ENCODE measurements at places on chromosomes 11 and 22.

GRCh38 chr11:133081730-133082452 lies 450.4 kb downstream of the OPCML start:
- DNase-seq: no peak

DNA sequence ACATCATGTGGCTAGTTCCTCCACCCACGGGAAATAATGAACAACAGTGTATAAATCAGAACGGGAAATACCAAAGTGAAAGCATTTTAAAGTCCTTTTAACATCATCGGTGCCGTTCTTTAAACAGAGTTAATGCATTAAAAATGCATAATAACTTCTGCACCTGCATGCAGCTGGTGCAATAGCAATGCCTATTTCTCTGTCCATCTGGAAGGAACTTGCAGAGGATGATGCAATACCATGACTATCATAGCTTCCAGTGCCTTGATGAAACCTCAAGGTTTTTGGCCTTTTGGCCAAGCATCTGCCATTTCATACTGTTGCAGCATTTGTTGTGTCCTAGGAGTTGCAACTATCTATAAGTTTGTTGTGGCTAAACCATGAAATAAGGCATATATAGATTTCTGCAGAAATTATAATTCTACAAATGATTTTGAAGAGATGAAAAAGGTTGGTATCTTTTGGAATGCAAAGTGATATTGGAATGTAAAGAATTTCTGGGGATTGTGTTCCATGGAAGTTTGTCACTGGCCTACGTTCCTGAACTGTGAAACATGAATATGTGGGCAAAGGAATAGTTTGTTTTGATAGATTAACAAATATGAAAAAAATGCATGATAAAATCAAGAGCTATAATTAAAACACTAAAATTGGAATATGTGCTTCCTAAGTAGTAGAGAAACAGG lies 9.8 kb upstream of the EIF3F start:
- DNase-seq: no peak

DNA sequence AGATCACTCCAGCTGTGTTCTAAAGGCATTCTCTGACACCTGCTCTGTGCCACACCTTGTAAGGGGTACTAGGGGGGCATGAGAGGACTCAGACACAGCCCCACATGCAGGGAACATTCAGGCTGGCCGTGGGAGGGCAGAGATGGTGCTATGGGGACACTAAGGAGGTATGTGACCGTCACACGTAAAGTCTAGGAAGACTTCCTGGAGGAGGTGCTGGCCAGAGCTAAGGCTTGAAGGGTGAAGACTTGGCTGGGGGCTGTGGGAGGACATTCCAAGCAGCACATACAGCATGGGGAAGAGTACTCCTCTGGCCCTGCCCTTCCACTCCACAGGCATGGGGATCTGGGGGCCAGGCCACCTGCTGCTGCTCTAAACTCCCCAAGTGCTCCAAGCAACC lies 48.5 kb upstream of the TCF20 start:
- no peak for DNase-seq

DNA sequence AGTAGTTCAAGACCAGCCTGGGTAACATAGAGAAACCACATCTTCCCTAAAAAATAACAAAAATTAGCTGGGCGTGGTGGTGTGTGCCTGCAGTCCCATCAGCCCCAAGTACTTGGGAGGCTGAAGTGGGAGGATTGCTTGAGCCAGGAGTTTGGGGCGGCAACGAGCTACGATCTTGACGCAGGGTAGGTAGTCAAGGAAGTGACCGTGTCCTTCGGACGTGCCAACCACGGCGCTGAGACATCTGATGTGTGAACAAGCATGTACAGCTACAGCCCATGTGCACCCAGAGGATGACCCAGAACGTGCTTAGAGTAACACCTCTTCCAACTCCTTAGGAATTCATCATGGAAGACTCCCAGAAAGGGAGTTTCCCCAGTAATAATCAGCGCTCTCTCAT lies 21.4 kb downstream of the RGL4 start:
- DNase-seq: no peak

DNA sequence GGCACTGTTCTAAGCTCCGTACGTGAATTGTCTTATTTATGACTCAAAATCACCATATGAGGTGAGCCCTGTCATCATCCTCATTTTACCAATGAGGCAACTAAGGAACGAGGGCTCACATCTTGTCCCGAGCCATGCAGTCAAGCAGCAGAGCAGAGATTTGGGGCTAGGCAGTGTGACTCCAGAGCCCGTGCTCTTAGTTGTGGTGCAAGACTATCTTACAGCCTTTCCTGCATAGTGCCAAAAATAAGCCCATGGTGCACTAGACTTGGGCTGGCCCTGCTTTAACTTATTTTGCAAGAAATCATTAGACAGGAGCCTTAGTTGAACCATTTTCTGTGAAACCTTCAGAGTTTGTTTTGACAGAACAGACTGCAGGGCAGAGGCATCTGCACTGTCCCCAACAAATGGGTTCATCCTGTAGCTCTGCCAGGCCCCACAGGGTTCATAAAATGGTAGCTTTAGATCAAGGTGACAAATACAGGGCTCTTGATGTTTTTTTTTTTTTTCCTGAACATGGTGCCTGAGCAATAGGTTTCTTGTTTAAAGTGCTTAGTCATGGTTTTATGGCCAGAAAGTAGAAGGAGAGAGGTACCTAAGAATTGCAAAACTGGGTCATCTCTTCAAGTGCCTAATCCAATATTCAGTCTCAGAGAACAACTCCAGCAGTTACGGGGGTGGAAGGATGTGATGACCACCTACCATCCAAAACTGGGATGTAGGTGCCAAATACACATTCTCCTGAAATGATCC lies 56.6 kb downstream of the BMAL1 start:
- DNase-seq: no peak

- no peak for DNase-seq
These were observed 175.5 kb upstream of the PDGFD start for GRCh38 chr11:104339380-104339831.

DNA sequence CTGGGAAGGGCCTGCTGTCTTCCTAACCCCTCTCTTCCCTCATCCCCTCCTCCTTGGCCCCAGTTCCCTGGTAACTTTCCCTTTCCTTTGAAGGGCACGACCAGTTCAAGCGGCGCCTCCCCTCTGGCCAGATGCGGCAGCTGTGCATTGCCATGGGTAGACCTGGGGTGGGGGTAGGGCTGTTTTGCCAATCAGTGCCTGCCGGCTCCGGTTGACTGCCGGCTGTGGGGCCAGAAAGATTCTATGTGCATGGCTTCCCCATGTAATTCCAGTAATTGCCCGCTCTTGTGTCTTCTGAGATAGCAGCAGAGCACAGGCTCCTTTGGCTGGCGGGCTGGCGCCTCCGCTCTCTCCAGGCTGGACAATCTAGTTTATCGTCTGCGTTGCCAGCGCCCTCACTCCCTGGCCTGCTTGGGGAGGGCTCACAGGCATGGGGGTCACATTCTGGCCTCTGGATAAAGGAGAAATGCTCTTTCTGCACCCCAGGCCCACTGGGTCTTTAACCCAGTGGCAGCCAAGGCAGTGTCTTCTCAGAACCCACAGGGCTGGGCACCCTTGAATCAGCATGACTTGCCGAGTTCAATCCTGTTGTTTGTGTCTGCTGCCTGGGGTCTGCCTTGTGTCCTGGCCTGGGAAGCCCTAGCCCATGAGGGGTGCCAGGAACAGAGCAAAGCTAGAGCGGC lies 9.4 kb downstream of the SIDT2 start:
- DNase-seq: no peak

DNA sequence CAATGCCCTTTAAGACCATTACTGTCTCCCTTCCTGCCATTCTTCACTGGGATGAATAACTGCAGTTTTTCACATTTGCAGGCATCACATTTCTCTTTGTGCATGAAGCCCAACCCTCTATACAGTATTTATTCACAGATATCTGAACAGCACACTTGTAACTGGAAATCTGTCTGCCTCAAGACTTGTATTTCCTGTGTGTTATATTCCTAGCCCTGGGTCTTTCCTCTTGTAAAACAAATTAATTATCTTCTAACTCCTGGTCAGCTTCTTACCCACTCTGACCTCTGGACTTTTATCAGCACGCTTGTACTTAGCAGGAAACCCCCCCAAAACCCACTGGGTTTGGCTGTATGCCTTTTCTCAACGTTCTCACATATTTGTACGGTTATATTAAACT lies 2.0 kb downstream of the CSRP3 start:
- DNase-seq: no peak

GRCh38 chr11:99098258-99098657 lies 77.5 kb downstream of the CNTN5 start:
- DNase-seq: no peak

DNA sequence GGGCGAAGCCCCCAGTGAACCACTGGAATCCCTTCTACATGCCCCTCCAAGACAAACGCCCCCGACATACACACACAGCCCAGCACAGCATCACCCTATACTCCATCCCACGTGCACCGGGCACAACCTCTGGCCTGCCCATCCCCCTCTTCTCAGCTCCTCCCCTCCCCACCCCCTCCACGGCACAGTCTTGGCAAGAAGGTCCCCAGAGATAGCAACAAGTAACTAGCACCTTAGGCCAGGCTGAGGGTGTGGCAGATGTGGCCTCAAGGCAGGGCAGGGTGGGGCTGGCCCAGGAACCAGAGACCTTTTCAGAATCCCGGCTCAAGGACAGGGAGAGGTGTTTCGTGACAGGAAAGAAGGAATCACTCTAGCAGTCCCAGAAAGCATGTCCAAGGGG lies 54.3 kb downstream of the CYTH4 start:
- no peak for DNase-seq

DNA sequence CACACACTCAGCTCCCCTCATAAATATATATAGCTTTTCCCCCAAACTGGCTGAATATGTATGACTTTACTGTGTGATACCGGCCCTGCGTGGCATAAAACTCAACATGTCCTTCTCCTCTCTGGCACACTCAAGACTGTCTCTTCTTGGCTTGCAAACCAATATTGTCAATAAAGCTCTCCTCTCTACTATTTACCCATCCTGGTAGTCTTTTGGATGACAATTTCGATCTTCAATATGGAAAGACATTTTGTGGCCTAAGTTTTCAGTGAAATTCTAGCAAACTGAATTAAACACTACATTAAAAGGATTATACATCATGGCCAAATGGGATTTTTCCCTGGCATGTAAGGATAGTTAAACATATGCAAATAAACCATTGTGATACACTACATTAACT lies 1255.9 kb downstream of the JRKL start:
- no peak for DNase-seq

GRCh38 chr11:61106296-61106695 lies 4.0 kb downstream of the CD5 start:
- no peak for DNase-seq

- DNase-seq: no peak
These were observed 19.0 kb downstream of the POLD3 start for GRCh38 chr11:74611369-74611861.

GRCh38 chr22:49197505-49197904 lies 630.2 kb downstream of the BRD1 start:
- no peak for DNase-seq

- DNase-seq: no peak
These were observed 12.1 kb downstream of the DENND5A start for GRCh38 chr11:9253086-9253485.

DNA sequence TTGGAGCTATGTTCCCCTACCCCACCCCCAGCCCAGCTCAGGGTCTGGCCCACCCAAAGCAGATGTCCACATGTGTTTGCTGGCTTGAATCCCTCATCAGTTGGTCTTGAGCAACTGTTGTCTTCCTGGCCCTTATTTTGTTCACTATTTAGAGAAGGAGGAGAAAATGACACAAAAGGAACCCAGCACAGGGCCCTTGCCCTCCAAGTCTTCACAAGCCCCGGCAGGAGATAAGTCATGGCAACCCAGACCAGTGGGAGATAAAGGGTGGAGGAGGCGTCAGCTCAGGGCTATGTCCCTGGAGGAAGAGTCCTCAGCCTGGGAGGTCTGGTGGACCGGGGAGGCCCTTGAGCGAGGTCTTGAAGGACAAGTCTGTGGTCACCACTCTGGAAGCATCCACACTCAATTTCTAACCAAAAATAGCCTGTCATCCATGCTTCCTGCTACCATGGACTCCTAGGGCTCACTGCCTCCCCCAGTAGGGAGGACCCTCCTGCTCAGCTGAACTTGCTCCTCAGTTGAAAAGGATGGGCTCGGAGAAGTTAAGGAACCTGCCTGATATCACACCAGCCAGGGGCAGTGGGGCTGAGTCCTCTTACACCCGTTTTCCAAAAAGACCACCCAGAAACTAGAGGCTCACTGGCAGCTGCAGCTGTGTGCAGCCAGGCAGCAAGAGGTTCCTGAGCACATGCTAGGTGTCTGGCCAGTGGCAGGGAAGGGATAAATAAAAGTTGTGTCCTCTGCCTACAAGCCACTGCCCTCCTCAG lies 1.8 kb upstream of the RAB3IL1 start:
- no peak for DNase-seq

DNA sequence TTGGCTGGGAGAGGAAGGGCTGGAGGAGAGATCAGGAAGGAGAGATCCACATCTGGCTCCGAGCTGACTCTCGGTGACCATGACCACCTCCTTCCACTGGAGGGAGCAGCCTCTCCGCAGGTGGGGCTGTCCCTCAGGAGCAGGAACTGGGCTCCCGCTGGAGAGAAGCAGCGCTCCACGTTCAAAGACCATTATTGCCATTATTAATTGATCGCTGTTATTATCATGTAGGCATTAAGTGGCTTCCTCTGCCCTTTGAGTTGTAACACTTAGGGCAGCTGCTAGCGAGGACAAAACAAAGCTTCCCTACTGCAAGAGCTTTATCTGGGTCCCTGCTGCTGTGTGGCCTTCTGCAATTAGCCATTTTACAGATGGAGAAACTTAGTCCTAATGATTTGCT lies 251.9 kb downstream of the ST3GAL4 start:
- peak; percentile 11 for DNase-seq

GRCh38 chr22:24138649-24139420 lies 42.5 kb upstream of the SUSD2 start:
- no peak for DNase-seq

DNA sequence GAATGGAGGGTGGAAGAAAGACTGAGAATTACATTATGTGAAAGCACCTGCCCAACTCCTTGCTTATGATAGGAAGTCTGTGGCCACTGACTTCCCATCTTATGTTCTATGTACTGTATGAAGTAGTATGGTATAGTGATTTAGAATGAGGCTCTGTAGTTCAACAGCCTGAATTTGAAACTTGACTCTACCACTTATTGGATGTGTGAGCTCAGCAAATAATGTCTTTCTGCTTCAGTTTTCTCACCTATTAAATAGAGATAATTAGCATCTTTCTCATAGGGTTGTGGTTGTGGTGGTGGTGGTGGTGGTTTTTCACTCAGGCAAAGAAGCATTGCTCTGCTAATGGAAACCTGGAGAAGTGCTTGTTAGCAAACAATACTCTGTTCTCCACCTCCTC lies 121.6 kb downstream of the PAX6 start:
- no peak for DNase-seq

DNA sequence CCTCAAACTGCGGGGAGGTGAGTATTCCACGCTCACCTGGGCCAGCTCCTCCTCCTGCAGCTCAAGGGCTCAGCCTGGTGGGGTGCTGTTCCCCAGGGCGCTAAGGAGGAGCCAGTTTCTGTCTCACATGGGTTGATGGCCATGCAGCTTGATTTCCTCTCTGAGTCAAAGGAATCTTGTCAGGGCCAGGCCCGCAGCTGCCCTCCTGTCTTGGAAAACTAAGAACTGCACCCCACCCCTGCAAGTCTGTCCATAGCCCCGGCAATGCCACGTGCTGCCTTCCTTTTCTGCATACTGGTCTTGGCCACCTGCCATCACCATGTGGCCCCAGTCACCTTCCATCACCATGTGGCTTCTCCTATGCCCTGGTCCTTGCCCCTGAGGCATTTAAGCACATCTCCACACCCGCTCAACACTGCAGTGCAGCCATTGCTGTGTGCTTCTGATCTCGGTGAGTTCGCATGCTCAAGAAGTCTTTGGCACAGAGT lies 35.2 kb upstream of the CLDN5 start:
- DNase-seq: no peak
